ENCODE measurements at places on chromosomes 5 and 9.

DNA sequence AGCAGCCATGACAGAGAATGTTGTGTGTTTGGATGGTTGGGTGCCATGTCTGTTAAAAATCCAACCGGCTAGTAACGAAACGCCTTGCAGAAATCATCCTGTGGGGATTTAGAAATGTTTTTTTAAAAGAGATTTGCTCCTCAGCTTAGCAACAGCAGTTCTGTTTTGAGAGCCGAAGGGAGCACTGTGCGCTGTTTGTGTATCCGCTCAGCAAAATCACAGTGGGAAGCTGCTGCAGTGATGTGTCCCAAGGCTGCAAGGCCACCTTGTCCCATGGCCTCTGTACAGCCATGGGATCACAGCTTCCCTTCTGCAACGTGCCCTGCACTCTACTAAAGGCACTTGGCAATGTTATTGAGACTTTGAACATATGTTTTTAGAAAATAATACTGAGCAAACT lies 40.9 kb downstream of the TRIO start:
- DNase-seq: no peak

DNA sequence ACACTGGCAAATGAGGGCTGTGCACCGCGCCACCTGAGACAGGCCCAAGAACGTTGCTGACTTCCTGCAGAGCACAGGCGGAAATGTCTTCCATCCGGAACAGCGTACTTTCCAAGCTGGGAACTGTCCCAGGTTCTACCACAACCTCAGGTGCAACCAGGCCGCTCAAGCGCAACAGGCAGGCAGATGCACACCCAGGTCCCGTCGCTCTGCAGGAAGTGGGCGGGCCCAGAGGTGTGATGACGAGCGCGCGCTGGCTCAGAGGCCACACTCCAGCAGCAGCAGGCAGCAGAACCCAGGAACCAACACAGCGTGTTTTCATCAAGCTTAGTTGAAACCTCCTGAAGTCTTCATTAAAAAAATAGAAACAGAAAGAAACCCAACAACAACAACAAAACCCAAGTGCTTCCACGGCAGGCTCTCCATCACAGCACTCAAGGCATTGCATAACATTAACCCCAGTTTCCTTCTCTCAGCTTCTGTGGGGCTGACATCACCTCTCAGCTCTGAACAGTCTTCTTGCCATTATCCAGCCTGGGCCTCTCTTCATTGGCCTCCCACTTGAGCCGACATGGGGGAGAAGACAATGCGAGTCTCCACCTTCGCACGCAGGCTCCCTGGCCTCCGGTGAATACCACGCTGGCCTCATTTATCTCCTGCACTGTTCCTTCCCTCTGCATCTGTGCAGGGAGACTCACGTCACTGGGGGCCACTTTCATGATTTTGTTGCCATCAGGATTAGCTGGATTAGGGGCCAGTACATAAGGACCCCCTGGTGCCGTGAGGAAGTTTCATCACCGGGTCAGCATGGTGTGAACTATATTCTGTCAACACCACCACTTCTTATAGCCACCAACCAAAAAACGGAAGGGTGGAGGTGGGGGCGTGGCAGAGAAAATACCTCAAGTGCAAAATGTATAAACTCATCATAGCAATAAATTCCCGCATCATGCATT lies 22.1 kb downstream of the PTCH1 start:
- no peak for DNase-seq

- peak; percentile 20 for DNase-seq
Observed at GRCh38 chr5:178422400-178422775, 167.8 kb downstream of the COL23A1 start.

- DNase-seq: no peak
Observed at GRCh38 chr9:127961613-127962155, 19.1 kb downstream of the EEIG1 start.

DNA sequence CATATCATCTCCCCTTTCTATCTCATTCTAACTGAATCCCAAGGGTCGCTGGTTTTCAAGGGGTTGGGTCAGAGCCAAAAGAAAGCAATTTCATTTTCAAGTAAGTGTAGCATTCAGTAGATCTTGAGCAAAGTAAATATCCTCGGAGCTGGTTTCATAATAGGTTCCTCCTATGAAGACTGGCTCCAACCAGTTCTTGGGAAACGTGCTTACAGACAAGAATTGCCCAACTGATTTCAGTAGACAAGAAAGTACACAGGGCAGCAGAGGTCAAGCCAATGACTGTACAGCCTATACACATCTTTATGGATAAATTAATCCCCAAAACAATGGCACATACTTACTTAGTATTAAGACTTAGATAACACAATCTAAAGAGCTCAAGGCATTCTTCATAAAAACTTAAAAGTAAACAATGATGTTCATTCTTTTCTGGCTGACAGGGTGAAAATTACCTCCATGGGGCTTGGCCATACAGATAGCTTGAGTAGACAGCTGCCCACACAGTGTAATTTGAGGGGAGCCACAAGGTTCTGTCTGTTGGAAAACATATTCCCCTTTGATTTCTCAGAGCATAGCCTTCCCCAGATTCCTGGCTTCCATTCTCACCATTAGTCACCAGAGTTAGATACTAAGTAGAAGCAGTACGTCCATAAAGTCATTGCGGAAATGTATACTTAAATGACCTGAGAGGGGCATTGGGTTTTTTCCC lies 163.9 kb downstream of the ARRDC3 start:
- no peak for DNase-seq

DNA sequence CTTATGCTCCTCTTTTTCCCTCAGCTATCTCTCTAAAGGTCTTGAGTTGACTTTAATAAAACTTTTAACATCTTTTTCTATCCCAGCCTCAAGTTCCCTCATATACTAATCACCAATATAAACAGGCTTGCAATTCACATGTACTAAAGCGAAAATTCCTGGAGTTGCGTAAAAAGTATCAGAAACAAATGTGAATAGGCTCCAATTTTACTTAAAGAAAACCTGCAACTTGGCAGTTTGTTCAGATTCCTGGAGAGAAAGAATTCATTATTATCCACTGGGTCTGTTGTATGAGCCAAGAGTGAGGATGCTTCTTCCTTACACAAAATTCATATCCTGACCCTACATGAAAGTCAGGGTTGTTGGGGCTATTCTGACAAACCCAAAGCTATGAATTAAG lies 384.2 kb downstream of the DTWD2 start:
- no peak for DNase-seq

- DNase-seq: no peak
Observed at GRCh38 chr9:101325053-101325452, 59.8 kb downstream of the BAAT start.

Data from mesenteric fat pad (tissue), 1 donor.